ENCODE measurements at places on chromosomes 1 and 21.
A peak's percentile ranks its signal among the peaks of the same experiment; 100 is the strongest.

DNA sequence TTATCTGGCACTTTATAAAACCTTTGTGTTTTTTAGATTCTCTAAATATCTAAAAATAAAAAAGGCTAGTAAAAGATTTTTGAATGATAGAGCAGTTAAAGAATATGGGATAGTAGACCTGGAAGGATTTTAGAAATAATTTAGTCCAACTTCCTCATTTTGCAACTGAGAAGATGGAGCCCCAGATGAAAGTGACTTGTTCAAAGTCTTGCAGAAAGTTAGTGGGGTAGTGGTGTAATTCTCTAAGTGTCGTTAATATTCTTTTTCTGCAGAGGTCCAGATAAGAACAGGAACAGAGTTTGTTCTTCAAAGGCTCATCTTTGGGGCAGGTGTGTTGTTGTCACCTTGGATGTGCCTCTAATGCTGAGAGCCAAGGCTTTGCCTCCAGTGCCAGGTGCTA is 159.5 kb downstream of the DISC1 start:
- no peak for DNase-seq

DNA sequence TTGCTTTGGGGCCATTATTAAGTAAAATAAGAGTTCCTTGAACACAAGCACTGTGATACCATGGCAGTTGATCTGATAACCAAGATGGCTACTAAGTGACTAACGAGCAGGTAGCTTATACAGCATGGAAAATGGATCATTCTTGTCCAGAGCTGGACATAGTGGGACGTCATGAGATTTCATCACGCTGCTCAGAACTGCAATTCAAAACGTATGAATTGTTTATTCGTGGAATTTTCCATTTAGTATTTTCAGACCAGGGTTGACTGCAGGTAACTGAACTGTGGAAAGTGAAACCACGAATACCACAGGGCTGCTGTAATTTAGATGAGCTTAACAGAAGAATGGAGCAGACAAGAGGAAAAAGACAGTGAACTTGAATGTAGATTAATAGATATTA is 38.9 kb downstream of the CCDC18 start:
- DNase-seq = no peak

DNA sequence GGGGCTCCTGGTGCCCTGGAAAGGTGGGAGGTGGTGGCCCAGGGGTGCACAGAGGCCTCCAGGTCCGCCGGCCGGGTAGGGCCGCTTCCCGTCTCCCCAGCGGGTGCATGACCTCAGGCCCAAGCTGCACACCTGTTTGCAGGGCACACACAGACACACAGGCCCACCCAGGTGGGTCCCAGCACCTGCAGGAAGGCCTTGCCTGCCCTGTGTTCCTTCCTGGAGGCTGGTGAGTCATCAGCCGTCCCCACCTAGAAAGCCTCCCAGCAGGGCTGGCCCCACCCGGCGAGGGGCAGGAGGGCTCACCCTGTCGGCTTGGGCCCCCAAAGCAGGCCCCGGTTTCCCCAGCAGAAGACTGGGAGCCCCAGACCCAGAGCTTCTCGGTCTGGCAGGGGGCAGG is 23.6 kb upstream of the TTLL10 start:
- DNase-seq = no peak

DNA sequence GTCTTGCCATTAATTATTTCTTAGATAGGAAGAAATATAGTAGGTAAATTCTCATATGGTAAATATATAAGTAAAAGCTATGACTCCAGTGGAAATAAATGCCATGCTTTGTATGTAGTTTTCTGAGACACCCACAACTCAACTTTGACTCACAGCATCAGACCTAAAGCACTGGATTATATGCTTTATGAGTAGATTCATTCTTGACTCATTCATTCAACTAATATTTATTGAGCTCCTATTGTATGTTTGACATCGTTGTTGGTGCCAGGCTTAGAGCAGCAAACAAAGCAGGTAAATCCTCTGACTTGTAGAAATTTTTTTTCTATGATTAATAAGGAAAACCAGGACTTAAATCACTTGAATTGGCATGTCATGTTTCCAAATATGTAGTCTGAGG is 211.4 kb downstream of the PTPRC start:
- no peak for DNase-seq

DNA sequence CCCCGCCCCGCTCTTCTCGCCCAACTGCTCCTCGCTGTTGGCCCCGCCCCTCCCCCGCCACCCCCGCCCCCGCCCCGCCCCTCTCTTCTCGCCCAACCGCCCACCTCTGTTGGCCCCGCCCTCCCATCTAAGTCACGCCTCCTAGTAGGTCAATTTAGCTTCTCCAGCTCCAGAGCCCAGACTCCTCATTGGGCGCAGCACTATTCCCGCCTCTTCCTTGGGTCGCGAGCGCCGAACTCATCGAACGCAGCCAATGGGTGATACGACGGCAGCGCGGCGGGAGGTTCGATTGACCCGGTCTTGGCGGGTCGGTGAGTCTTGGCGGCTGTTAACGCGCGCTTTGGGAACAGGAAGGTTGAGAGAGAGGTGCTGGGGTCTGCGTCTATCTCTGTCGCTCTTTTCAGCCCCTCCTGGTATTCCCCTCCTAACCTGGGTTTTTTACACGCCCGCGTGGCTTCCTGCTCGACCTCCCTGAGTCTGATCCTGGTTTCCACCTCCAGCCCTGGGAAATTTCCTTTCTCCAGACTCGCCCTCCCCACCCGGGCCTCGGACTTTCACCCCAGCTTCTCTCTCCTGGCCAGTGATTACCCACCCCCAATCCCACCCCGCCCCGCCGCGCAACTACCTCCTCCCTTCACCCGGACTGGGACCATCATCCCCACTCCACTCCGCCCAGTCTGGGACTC is at the start of gene RAD54L:
Gene RAD54L, plus strand, starts transcription at position 328 of the 686 bp plus-strand sequence. CDS start 643 bp downstream, outside the sequence.
- DNase-seq = peak; percentile 94

GRCh38 chr1:222555992-222556615 is 8.2 kb upstream of the HHIPL2 start:
- DNase-seq = no peak

- DNase-seq = no peak
Measured at GRCh38 chr1:61097317-61097716, 15.0 kb downstream of the NFIA start.
